Mesothelial cell of epicardium (in vitro differentiated cells): ENCODE measurements at places on chromosomes 2 and 18.

- no peaks in the 10 kb centered on the region for H3K4me1 ChIP-seq
- H3K27me3 ChIP-seq: no peaks in the 10 kb centered on the region
- no peak for DNase-seq
- H3K27ac ChIP-seq: no peak overlapping the region
- no peaks in the 10 kb centered on the region for H3K36me3 ChIP-seq
Observed at GRCh38 chr2:13696601-13697000, 935.9 kb upstream of the LRATD1 start.

DNA sequence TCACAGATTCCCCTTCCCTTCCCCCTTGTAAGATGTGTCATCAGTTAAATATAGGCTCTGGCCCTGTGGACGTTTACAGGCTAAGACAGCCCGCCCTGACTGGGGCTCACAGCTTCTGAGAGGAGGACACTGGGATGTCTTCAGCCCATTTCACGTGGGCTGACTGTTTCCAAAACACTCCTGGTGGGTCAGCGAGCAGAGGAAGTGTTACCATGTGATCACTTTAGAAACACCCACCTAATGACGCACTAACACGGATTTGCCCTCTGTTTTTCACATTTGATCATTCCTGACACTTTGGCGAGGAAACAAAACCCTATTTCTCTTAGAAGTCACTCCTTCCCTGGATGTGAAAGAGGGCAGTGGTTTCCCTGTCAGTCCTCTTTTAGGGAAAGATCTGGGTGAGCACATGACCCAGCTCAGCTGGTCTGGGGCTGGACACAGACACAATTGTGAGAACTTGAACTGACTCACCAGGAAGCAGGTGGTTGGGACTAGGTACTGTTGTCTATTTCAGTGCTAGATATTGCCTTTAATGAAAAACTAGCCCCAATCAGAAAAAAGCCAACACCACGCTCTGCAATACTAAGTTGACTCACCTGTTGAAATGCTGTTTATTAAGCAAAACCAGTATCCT lies 38.8 kb downstream of the BMP10 start:
- peaks cover 26% of the 10 kb centered on the region for H3K4me1 ChIP-seq
- peaks cover 10% of the 10 kb centered on the region for H3K27me3 ChIP-seq
- H3K36me3 ChIP-seq: no peaks in the 10 kb centered on the region
- H3K4me3 ChIP-seq: no peak overlapping the region

DNA sequence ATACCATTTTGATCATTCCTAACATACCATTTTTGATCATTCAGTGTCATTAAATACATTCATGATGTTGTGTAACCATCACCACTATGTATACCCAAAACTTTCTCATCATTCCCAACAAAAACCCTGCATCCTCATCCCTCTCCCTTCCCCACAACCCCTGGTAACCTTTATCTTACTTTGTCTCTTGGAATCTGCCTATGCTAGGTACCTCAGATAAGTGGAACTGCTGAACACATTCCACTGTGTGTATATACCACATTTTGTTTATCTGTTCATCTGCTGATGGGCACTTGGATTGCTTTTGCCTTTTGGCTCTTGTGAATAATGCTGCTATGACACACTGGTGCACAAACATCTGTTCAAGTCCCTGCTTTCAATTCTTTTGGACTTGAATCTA lies 83.8 kb upstream of the TFCP2L1 start:
- H3K27me3 ChIP-seq: no peaks in the 10 kb centered on the region
- no peak overlapping the region for H3K4me3 ChIP-seq
- no peaks in the 10 kb centered on the region for H3K4me1 ChIP-seq
- peaks cover 47% of the 10 kb centered on the region for H3K36me3 ChIP-seq
- no peak for DNase-seq

- DNase-seq: no peak
- H3K27ac ChIP-seq: peak overlapping the region; percentile 60
- no peak overlapping the region for H3K4me3 ChIP-seq
- peaks cover 79% of the 10 kb centered on the region for H3K4me1 ChIP-seq
Observed at GRCh38 chr2:149731079-149731478, 143.5 kb upstream of the MMADHC start.

DNA sequence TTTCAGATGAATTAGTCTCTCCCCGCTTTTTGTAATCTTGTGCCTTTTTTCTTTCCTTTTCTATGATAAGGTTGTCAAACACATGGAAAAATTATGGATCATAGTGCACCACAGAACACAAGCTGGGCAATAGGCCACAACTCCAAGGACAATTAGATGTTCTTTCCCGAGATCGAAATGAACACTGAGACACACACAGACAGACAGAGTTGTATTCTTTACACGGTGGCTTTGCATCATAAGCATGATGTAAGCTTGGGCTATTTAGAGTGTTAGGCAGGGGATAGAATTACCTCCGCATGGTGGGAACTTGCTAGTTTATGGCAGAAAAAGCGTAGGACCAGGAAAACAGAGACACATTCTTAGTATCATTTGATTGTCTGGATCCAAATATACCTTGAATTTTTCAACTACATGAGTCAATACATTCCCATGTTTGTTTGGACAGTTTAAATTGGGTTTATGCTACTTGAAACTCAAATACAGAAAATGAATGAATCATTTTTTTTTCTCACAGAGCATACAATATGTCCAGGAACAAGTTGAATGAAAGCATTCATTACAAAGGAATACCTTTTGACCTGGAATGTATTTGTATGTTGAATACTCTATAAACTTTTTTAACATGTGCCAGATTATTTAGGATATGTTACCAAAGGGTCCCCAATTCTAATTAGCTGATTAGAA lies 1611.5 kb upstream of the TMEFF2 start:
- no peaks in the 10 kb centered on the region for H3K4me1 ChIP-seq
- H3K27me3 ChIP-seq: no peaks in the 10 kb centered on the region
- no peaks in the 10 kb centered on the region for H3K36me3 ChIP-seq
- no peak overlapping the region for H3K4me3 ChIP-seq

DNA sequence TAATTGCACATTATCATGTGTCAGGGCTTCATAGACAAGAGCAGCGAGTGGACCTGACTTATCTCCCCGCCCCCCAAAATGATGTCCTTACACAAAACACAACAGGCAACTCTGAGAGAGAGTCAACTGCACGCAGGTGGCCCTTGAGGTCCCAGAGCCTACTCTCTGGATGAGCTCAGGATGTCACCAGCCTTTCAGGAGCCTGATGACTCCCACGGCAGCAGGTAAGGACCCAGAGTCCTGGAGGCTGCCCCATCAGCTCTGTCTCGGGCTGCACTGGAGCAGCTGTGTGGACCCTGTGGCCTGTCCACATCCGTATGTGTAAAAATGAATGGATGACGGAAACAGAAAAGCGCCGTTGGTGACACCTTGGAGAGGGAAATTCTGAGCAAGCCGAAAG lies 130.9 kb downstream of the HDAC4 start:
- no peaks in the 10 kb centered on the region for H3K27me3 ChIP-seq
- no peaks in the 10 kb centered on the region for H3K36me3 ChIP-seq
- H3K27ac ChIP-seq: no peak overlapping the region
- peaks cover 51% of the 10 kb centered on the region for H3K4me1 ChIP-seq
- H3K4me3 ChIP-seq: no peak overlapping the region
- no peak for DNase-seq

DNA sequence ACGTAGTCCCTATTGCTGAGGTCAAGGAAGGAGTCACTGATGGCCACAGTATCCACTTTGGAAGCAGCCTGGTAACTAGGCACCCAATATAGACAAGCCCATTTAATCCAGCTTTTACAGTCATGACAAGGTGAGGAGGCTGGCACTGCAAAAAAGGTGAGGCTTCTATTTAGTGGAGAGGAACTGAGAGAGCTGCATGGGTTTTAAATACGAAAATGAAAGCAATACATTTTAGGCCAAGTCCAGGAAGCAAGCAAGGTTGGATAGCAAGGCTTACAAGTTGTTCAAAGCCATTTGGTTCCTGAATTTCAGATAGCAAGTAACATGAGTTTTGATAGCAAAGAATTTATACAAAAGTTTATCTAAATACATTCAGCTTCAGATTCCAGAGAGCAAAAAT lies 80.4 kb downstream of the SGPP2 start:
- H3K36me3 ChIP-seq: no peaks in the 10 kb centered on the region
- peaks cover 27% of the 10 kb centered on the region for H3K27me3 ChIP-seq
- H3K4me3 ChIP-seq: no peak overlapping the region
- no peaks in the 10 kb centered on the region for H3K4me1 ChIP-seq
- no peak overlapping the region for H3K27ac ChIP-seq

- H3K4me3 ChIP-seq: no peak overlapping the region
- peaks cover 10% of the 10 kb centered on the region for H3K36me3 ChIP-seq
- H3K4me1 ChIP-seq: peaks cover 15% of the 10 kb centered on the region
- no peak overlapping the region for H3K27ac ChIP-seq
- no peaks in the 10 kb centered on the region for H3K27me3 ChIP-seq
- no peak for DNase-seq
Observed at GRCh38 chr2:85390941-85391669, 19.1 kb downstream of the CAPG start.

GRCh38 chr2:107281637-107282036 lies 395.7 kb upstream of the ST6GAL2 start:
- no peak for DNase-seq
- no peak overlapping the region for H3K27ac ChIP-seq
- no peak overlapping the region for H3K4me3 ChIP-seq
- peaks cover 18% of the 10 kb centered on the region for H3K4me1 ChIP-seq

DNA sequence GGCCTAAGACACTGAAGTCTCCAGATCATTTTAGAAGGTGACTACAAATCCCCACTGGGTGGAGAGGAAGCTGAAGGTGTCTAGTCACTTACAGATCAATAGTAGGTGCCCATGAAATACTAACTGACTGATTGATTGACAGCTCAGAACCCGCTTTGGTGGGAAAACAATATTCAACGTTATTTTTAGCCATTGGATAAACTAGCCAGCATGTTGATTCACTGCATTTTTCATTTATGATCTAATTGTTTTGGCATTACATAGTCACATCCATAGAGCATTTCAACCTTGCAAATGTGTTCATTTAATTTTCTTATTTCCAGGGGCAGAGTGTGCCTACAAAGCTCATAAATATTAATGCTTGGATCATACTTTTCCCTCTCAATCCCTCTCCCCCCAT lies 162.3 kb downstream of the MREG start:
- no peaks in the 10 kb centered on the region for H3K27me3 ChIP-seq
- no peak for DNase-seq
- no peaks in the 10 kb centered on the region for H3K36me3 ChIP-seq
- no peak overlapping the region for H3K27ac ChIP-seq
- H3K4me3 ChIP-seq: no peak overlapping the region

- no peak for DNase-seq
- H3K27ac ChIP-seq: no peak overlapping the region
- no peak overlapping the region for H3K4me3 ChIP-seq
- H3K4me1 ChIP-seq: peaks cover 5% of the 10 kb centered on the region
- H3K36me3 ChIP-seq: peaks cover 49% of the 10 kb centered on the region
- H3K27me3 ChIP-seq: no peaks in the 10 kb centered on the region
Observed at GRCh38 chr18:23563377-23564043, 22.8 kb downstream of the NPC1 start.
